PC-9 (cell line): ENCODE measurements at places on chromosomes 4 and X. TPM values are rescaled to one million over a fixed set of nuclear protein-coding genes. Genes with fewer than 3 reads are reported as not detected.

The INTS12 gene
- 8.4 and 10.3 TPM in 2 replicates for total RNA-seq

- no peak for DNase-seq
- no peaks in the 10 kb centered on the region for H3K27me3 ChIP-seq
- H3K4me1 ChIP-seq: no peaks in the 10 kb centered on the region
- H3K27ac ChIP-seq: no peak overlapping the region
Measured at GRCh38 chr4:181562399-181562798, 680.8 kb upstream of the TENM3 start.

- no peak for DNase-seq
- no peak overlapping the region for H3K4me3 ChIP-seq
Measured at GRCh38 chr4:15963576-15963975, 601 bp upstream of the FGFBP2 start.

DNA sequence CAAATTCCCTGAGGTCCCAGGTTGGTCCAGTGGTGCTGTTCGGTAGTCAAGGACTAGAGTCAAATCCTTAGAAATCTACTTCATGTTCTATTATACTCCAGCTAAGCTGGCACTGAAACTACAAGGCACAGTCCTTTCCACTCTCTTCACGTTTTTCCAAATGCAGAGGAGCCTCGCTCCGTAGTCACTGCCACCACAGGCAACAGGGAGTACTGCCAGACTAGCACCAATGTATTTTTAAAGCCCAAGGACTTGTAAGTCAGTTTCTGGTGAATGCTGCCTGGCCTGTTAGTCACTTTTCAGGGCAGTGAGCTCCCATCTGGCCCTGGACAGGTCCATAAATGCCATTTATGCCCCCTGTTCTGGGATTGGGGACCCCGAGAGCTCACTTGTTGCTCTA lies 323.5 kb downstream of the FAM47A start:
- no peaks in the 10 kb centered on the region for H3K27me3 ChIP-seq
- H3K4me3 ChIP-seq: no peak overlapping the region
- no peak overlapping the region for H3K27ac ChIP-seq
- no peak for DNase-seq

DNA sequence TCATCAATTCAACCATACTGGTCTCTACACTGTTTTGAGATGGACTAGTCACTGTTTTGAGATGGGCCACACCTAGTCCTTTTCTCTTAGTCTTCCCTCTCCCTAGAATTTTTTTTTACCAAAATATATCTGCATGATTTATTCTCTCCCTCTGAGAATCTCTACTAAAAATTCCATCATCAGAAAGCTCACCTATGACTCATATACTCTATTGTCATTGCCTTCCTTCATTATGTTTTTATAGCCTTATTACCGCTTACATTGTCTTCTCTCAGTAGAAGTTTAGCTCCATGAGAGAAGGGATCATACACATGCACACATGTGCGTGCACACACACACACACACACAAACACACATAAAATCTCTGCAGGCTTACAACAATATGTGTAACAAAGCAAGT lies 303.6 kb downstream of the PCDH10 start:
- H3K4me3 ChIP-seq: no peak overlapping the region
- DNase-seq: no peak
- no peak overlapping the region for H3K27ac ChIP-seq
- H3K36me3 ChIP-seq: no peaks in the 10 kb centered on the region

DNA sequence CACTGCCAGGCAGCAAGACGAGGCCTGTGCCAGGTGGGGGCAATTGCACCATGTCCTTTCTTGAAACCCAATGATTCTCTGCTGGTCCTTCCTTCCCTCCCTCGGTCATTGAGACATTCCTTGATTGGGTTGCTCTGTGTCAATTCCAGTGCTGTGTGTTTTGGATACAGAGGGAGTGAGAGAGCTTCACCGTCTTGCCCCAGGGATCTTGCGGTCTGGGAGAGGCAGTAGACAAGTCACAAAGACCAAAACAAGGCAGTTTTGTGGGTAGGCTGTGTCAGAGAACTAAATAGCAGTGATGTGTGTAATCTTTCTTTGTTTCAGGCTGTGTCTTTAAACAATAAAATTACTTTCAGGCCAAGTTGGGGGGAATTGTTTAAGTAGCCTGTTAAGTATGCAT lies 38.8 kb upstream of the TADA2B start:
- H3K4me1 ChIP-seq: peaks cover 9% of the 10 kb centered on the region
- no peak overlapping the region for H3K4me3 ChIP-seq
- no peak for DNase-seq
- H3K27me3 ChIP-seq: no peaks in the 10 kb centered on the region
- no peak overlapping the region for H3K27ac ChIP-seq

GRCh38 chr4:702618-703048 lies 3.0 kb upstream of the PCGF3 start:
- H3K27ac ChIP-seq: no peak overlapping the region
- no peaks in the 10 kb centered on the region for H3K36me3 ChIP-seq
- DNase-seq: no peak
- no peaks in the 10 kb centered on the region for H3K27me3 ChIP-seq

DNA sequence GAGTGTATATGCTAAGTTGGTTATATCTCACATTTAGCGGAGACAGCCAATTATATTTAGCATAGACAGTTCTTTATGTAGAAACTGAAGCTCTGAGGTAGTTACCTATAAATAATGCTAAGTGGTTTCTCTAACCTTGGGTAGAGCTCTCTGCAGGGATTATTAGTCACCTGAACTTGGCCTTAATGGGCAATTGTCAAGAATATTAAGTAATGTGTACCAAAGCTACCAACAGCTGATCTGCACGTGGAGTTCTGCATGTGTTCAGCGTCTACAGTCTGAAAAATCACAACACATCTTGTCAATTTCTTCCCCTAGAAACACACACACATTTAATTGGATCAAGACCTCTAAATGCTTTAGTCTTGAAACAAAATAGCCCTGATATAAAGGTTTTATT lies 740.6 kb upstream of the FAM241A start:
- H3K4me3 ChIP-seq: no peak overlapping the region
- no peaks in the 10 kb centered on the region for H3K27me3 ChIP-seq
- no peaks in the 10 kb centered on the region for H3K36me3 ChIP-seq

GRCh38 chrX:94058728-94059382 lies 384.8 kb downstream of the FAM133A start:
- no peak overlapping the region for H3K4me3 ChIP-seq
- no peaks in the 10 kb centered on the region for H3K4me1 ChIP-seq
- no peak overlapping the region for H3K27ac ChIP-seq
- DNase-seq: no peak
- no peaks in the 10 kb centered on the region for H3K27me3 ChIP-seq

- no peaks in the 10 kb centered on the region for H3K27me3 ChIP-seq
- H3K36me3 ChIP-seq: no peaks in the 10 kb centered on the region
- H3K27ac ChIP-seq: no peak overlapping the region
- no peaks in the 10 kb centered on the region for H3K4me1 ChIP-seq
Measured at GRCh38 chrX:18894156-18894555, 89.8 kb downstream of the PHKA2 start.

- H3K27ac ChIP-seq: no peak overlapping the region
- H3K4me3 ChIP-seq: no peak overlapping the region
- no peaks in the 10 kb centered on the region for H3K27me3 ChIP-seq
- no peak for DNase-seq
Measured at GRCh38 chr4:145716200-145716599, 36.3 kb downstream of the C4orf51 start.

DNA sequence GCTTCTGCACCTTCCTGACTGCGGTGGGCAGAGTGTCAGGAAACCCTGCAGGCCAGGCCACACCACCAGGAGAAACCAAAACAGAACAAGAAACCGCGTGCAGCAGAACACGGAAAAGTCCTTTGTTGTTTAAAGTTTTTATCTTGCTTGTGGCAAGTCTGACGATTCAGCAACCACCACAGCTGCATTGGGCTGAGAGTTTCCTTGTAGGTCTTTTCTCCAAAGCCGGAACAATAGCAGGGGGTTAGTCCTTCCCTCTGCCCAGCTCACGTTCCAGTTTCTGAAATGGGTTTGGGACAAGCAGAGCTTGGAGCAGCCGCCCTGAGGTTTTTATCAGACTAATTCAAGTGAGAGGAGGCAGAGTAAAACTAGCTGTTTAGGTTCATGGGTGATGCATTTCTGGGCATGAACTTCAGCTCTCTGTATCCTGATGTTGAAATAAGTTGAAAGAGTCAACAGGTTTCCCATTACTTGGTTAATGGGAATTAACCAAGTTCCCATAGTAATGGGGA lies 216.9 kb downstream of the PTTG2 start:
- H3K4me1 ChIP-seq: peaks cover 43% of the 10 kb centered on the region
- H3K27me3 ChIP-seq: no peaks in the 10 kb centered on the region
- H3K27ac ChIP-seq: no peak overlapping the region
- H3K4me3 ChIP-seq: no peak overlapping the region

DNA sequence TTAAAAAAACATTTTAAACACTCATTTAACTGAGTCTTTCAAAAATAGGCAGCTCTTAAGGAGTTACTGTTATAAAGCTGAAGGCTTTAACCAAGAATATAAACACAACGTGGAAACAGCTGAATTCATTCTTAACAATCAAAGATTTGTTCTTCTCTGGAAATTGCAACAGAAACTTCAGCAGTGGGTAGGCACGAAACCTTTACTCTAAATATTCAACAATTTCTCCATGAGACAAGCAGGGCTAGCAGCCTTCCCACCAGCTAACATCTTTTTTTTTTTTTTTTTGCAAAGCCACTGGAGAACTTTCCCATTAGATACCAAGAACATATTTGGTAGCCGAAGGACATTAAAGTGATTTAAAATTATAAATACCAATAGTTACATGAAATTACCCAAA lies 78.2 kb upstream of the PRSS48 start:
- 0 out of 2 replicates have a peak overlapping the region, but pooled peaks have one; percentile 12 for H3K27ac ChIP-seq
- DNase-seq: no peak
- H3K27me3 ChIP-seq: no peaks in the 10 kb centered on the region
- H3K36me3 ChIP-seq: no peaks in the 10 kb centered on the region
- no peak overlapping the region for H3K4me3 ChIP-seq

The UBE2D3 gene
- 154 and 183 TPM in 2 replicates for total RNA-seq

The APOOL gene
- total RNA-seq: 14.8 and 21.7 TPM in 2 replicates

The AMTN gene
- not detected in 2 replicates for total RNA-seq

The STPG2 gene
- total RNA-seq: 0.35 TPM in 1 of 2 replicates, not detected in the other

- no peak overlapping the region for H3K27ac ChIP-seq
- no peaks in the 10 kb centered on the region for H3K27me3 ChIP-seq
- no peak overlapping the region for H3K4me3 ChIP-seq
- H3K4me1 ChIP-seq: no peaks in the 10 kb centered on the region
- no peak for DNase-seq
- no peaks in the 10 kb centered on the region for H3K36me3 ChIP-seq
Measured at GRCh38 chr4:104352211-104352610, 142.5 kb downstream of the CXXC4 start.

DNA sequence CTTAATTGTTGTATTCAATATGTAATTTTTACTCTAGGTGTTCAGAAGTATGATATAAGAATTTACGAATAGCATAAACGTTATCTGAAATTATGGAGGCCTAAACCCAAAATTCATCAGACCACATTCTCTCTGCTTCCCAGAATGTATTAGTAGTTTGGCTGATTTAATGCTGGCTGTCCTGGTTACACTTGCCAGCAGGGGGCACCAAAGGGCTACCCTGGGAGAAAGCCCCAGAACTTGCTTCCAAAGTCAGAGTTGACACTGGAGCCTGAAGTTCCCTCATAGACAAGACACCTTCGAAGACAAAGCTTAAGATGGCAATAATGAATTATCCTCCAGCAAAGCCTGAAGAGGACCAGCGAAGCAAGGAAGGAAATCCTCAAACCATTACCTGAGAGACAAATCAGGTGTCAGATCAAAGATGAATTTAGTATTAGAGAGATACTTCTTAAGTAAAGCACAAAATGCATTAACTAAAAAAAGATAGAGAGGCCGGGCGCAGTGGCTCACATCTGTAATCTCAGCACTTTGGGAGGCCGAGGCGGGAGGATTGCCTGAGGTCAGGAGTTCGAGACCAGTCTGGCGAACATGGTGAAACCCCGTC lies 11.3 kb upstream of the ANOS1 start:
- H3K36me3 ChIP-seq: no peaks in the 10 kb centered on the region
- no peak overlapping the region for H3K4me3 ChIP-seq
- no peak overlapping the region for H3K27ac ChIP-seq
- no peaks in the 10 kb centered on the region for H3K4me1 ChIP-seq
- H3K27me3 ChIP-seq: no peaks in the 10 kb centered on the region
- peak; percentile 57 for DNase-seq

DNA sequence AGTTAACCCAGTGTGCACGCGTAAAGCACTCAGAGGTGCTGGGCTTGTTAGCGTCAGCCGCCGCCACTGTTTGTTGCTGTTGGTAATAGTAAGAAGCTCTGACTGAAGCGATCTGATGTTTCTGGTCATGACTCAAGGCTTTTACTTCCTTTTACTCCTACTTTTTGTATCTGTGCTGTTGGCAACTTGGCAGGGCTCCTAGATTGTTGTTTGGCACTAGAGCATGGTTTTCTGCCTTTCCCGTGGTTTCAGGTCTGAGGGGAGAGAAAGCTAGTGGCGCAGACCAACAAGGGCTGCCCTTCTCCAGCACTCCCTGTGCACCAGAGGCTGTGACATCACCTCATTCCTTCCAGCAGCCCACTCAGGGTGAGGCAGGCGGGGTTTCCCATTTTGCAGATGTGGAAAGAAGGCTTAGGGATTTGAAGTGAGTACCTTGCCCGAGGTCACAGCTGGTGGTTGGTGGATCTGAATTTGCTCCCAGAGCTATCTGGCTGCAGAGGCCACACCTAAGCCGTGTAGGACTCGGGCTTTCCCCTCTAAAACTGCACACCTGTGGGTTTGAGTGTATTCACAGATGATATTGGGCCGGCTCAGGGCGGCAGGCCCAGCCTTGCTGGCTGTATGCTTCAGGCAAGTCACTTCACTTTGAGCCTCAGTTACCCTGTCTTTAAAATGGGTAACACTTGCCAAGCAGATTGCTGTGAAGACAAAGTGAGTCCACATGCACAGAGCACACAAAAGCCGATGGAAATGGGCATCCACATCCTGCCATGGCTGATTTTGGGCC lies 51.2 kb upstream of the TADA2B start:
- H3K27me3 ChIP-seq: no peaks in the 10 kb centered on the region
- no peak overlapping the region for H3K4me3 ChIP-seq
- peak; percentile 48 for DNase-seq
- no peaks in the 10 kb centered on the region for H3K36me3 ChIP-seq
- peaks cover 16% of the 10 kb centered on the region for H3K4me1 ChIP-seq

DNA sequence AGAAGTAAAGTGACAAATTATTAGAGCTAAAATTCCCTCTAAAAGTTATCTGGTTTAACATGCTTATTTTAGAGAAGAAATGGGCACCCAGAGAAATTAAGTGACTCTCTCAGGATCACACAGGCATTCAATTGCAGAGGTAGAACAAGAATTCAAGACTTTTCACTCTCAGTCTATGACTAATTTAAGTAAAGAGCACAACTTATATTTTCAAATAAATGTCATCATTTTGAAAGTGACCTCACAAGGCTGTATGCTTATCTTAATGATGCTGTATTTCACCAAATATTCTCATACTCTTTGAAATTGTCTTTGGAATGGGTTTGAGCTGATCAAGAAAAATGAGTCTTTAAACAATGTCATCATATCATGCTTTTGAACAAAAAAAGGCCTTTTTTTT lies 15.3 kb downstream of the GPR174 start:
- H3K4me1 ChIP-seq: no peaks in the 10 kb centered on the region
- no peak overlapping the region for H3K4me3 ChIP-seq
- no peak for DNase-seq
- no peaks in the 10 kb centered on the region for H3K36me3 ChIP-seq
- H3K27ac ChIP-seq: no peak overlapping the region

The SMARCAD1 gene
- 14.0 and 17.1 TPM in 2 replicates for total RNA-seq
